Inflammatory macrophage treated with lipopolysaccharide for 4 hours (primary cell): ENCODE measurements at places on chromosomes 6 and 20.

DNA sequence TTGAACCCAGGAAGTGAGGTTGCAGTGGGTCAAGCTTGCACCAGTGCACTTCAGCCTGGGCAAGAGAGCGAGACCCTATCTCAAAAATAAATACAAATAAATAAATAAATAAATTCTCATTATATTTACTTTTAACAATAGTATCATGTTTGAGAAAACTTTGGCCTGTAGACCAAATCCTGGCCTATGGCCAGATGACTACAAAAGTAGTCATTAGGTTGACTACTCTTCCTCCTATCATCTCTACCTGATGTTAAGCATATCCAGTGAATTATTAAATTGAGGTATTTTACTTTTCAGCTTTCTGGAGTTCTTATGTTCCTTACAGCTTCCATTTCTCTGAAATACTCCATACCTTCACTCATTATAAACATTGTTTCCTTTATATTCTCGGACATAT is 280.6 kb downstream of the LAMA2 start:
- DNase-seq = no peak

DNA sequence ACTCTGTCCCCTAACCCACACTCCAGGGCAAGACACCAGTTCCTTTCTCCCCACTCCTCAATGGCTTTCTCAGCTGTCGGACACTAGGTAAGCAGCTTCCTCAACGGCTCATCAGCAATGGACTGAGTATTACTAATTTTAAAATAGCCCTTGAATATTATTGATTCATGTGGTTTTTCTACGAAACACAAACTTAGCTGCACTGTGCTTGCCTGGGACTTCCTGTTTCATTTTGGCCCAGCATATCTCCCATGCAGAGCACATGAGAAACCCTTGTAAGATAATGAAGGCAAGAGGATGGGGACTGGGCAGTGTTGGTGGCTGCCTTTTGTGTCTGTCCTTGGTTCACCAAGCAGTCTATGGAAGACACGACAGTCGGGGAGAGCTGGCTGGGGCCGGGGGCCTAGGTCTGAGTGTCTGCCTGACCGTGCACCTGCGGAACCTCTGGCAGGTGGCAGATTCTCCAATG is 48.9 kb downstream of the RNASET2 start:
- DNase-seq = peak; percentile 50

DNA sequence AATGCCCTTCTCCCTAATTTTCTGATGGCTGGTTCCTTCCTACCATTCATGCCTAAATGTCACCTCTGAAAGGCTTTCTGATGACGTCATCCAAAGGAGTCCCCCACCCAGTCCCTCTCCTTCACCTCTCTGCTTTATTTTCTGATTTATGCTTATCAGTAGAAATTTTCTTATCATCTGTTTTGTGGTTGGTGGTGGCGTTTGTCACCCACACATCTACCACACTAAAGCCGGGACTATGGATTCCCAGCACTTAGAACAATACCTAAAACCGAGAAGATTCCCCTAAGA is 9.0 kb downstream of the CNKSR3 start:
- DNase-seq = no peak

- DNase-seq = no peak
These were observed 82.0 kb downstream of the RNGTT start for GRCh38 chr6:88881451-88881850.

DNA sequence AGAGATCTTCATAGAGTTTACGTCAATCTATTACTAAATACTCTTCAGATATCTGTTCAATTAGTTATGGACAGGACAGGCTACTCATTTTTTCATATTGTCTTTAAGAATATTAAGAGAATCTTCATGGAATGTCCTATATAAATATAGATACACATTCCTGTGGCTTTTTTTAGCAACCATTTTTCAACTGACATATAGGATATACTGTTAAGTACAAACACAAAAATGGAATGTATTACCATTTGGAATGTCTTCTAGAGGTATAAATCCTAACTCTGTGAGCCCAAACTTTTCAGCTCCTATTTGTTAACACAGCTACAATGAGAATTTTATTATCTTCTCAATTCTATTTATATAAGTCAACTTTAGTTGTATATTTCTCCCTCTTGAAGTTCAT is 239.6 kb upstream of the DEFB112 start:
- DNase-seq = no peak

DNA sequence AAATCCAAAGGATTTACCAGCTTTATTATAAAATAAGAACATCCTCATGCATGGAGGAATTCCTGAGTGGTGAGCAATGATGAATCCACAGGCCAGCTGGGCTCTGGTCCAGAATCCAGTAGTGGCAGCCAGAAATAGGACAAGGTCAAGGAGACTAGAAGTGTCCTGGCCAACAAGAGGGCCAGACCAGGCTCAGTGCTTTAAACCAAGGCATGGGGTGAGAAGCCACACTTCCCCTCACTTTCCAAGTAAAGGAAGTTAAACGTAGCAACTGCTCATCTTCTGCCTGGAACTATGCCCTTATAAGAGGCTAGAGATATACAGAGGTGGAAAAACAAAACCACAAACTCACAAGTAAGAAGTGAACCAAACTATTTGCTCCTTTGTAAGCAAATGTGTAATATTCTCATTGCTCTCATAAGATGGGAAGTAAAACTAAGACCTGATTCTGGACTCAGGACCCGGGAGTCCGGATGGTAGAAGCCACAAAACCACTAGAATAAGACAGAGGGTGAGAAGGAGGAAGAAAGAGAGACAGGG is 253.2 kb downstream of the UST start:
- DNase-seq = peak; percentile 16

DNA sequence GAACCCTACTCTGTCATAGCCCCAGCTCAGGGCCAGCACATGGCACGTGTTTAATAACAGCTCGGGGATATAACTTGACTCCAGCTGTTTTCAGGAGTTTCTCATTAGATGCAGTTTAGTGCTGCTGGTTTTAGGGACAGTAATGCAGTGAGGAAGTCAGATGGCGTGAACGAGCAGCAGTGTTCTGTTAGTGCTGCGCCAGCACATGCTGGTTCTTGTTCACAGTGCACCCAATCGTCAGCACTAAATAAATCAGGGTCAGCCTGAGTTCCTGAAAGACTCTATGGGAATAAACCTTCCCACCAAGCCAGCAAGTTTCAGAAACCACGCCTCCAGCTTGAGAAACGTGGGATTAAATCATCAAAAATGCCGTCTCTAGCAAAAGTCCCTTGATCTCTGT is 235.9 kb upstream of the SUPT3H start:
- no peak for DNase-seq

- DNase-seq = no peak
These were observed 26.8 kb upstream of the DDR1 start for GRCh38 chr6:30857549-30857948.

GRCh38 chr6:42086046-42087035 is 36.0 kb downstream of the TAF8 start:
- DNase-seq = no peak

GRCh38 chr6:122393351-122393896 is 6.0 kb upstream of the HSF2 start:
- no peak for DNase-seq

DNA sequence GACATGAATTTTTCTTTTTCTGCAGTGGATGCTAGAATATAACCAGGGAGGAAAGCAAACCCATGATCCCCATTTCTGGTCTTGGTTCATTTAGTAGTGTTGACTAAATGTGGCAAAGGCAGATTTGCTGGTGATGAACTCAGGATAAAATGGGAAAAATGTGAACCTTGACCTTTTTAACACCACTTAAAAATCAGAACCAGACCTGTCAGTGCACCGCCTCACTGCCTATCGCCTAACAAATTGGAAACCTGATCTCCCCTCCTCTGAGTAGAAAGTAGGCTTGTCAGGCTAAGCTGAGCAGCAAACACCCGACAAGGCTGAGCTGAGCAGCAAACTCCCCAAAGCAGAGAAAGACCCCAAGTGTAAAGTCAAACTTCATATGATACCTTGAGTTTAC is 254.8 kb downstream of the FOXC1 start:
- no peak for DNase-seq

DNA sequence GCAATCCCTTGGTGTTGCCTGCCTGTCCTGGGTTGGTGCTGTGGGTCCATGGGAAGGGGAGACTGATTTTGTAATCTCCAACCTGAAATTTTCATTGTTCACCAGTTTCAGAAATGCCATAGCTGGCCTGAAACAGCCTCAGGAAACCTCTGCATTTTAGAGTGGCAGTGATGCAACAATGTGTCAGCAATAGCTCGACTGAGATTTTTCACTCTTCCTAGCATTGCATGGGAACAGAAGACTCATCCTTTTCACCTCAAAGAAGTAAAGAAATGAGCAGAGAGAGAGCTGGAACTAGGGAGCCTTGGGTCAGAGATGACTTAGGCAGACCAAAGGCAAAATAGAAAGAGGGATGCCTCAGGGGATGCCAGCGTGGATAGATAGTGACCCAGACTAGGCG is 23.7 kb upstream of the TMEM14A start:
- DNase-seq = peak; percentile 22

GRCh38 chr6:570825-571224 is 86.1 kb downstream of the HUS1B start:
- no peak for DNase-seq

DNA sequence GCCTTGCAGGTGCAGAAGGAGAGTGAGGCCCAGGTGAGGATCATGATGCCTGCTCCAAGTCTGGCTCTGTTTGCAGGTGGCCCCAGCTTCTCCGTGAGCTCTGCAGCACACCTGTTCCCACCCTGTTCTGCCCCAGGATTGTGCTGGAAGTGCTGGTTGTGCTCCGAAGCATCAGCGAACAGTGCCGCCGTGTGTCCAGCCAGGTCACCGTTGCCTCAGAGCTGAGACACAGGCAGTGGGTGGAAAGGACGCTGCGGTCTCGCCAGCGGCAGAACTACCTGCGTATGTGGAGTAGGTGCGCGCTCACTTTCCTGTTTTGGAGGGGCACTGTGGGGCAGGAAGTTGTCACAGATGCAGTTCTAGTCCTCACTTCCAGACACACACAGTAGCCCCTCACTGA is 25.0 kb downstream of the ERMARD start:
- DNase-seq = no peak

DNA sequence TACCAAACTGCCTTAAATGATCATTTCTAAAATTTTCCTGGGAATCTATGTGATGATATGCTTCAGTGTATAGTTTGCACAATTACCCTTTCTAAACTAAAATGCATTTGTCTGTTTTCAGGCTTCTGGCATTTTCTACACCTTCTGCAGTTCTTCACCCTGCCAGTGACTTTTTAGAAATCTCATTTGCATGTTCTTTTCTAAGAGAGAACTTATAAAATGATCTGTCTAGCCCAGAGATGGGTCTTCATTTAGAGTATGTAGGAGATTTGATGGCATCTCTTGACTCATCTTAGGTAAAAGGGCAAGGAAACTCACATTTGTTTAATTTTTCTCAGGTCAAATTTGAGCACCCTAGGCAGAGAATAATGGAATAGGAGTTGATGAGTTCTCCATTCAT is 17.8 kb downstream of the NCOA7 start:
- no peak for DNase-seq

- DNase-seq = no peak
These were observed 8.6 kb downstream of the TP53RK start for GRCh38 chr20:46680684-46681031.

- DNase-seq = peak; percentile 87
These were observed 27.0 kb downstream of the TOX2 start for GRCh38 chr20:43941476-43942200.
